ENCODE measurements at places on chromosomes 12 and 14. TPM values are rescaled to one million over a fixed set of nuclear protein-coding genes. Genes with fewer than 3 reads are reported as not detected.

DNA sequence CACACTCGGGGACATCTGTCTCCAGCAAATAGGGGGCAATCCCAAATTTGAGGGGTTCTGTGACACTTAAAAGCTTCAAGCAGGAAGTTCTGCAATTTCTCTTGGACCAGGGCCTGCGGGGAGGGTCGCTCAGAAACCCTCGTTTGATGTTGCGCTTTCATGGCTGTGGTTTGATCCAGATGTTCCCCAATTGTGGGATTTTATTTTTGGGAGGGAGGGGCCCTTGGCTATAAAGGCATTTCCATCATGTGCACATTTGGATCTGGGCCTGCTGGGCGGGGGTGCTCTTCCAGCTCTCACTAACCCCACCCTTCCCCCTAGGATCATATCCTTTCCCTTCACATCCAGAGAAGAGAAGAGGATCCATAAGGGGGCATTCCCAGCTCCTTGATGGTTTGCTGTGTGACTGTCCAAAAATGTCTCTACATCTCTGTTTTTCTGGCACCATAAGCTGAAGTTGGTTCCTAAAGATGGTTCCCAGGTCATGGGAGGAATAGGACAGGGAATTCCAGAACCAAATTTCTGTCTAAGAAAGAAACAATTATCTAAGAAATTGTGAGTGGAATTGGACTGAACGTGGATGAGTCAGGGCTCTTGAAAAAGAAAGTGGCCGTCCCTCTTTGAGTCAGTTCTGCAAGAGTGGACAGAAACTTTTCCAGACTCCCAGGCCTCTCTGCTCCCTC is 47.2 kb downstream of the SMUG1 start:
- H3K27me3 ChIP-seq: peaks cover 43% of the 10 kb centered on the region
- H3K4me3 ChIP-seq: no peak overlapping the region
- no peaks in the 10 kb centered on the region for H3K36me3 ChIP-seq

DNA sequence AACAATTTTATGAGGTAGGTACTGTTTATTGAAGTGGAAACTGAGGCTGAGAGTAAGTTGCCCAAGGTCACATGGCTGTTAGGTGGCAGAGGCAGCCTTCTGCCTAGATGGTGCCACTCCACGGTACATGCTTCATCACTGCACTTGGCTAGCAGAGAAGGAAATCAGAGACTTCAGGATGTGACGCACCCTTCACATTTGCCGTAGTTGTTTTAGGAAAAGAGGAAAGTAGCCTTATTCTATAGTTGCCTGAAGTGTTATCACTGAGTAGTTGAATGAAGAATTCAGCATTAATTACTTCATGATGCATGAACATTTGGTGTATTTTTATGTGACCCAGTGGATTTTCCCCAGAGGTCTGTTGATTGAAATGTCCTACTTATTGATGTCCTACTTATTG is 55.7 kb downstream of the ERC1 start:
- no peak overlapping the region for H3K27ac ChIP-seq
- H3K4me3 ChIP-seq: no peak overlapping the region
- no peak for DNase-seq

DNA sequence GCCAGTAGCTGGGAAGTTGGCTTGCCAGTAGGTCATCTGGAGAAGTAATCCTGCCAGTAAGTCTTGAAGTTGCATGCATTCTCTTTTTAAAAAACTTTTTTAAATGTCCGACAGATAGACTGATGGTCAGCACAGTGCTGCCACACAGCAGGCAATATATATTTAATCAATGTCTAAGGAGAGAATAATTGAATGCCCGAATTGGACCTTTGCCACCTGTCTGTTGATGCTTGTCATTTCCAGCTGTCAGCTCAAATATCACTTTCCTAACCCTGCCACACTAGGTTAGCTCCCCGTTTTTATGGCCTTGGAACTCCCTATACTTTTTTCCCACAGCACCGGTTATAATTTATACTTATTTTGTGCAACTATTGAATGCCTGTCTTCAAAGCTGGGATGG is 2.1 kb upstream of the SLC15A4 start:
- DNase-seq: no peak
- H3K36me3 ChIP-seq: peaks cover 12% of the 10 kb centered on the region
- no peak overlapping the region for H3K4me3 ChIP-seq

DNA sequence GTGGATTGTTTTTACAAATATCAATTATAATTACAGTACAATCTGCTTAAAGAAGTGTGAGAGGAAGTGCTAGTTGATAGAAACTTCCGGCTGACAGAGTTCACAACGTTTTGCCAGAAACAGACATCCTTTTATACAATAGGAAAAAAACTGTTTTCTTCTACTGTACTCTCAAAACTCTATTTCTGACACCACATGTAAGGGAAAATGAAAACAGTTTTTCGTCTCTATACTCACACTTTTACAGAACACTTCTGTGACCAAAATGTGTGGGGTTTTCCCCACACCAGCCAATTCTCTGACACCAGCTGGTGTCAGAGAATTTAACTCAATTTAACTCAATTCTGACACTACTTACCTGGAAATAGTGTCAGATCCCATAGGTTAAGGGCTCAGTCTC is 24.2 kb upstream of the HIF1A start:
- H3K27ac ChIP-seq: no peak overlapping the region
- peaks cover 13% of the 10 kb centered on the region for H3K4me1 ChIP-seq
- no peaks in the 10 kb centered on the region for H3K36me3 ChIP-seq
- H3K27me3 ChIP-seq: no peaks in the 10 kb centered on the region
- DNase-seq: peak; percentile 33

- H3K4me1 ChIP-seq: no peaks in the 10 kb centered on the region
- H3K27me3 ChIP-seq: no peaks in the 10 kb centered on the region
- no peak overlapping the region for H3K27ac ChIP-seq
- DNase-seq: no peak
- no peaks in the 10 kb centered on the region for H3K36me3 ChIP-seq
These were observed 293.8 kb downstream of the GRIN2B start for GRCh38 chr12:13687633-13688032.

- H3K27me3 ChIP-seq: no peaks in the 10 kb centered on the region
- no peak for DNase-seq
- peaks cover 13% of the 10 kb centered on the region for H3K4me1 ChIP-seq
- peaks cover 45% of the 10 kb centered on the region for H3K36me3 ChIP-seq
- H3K4me3 ChIP-seq: no peak overlapping the region
These were observed 14.5 kb upstream of the GPR162 start for GRCh38 chr12:6807170-6807569.

DNA sequence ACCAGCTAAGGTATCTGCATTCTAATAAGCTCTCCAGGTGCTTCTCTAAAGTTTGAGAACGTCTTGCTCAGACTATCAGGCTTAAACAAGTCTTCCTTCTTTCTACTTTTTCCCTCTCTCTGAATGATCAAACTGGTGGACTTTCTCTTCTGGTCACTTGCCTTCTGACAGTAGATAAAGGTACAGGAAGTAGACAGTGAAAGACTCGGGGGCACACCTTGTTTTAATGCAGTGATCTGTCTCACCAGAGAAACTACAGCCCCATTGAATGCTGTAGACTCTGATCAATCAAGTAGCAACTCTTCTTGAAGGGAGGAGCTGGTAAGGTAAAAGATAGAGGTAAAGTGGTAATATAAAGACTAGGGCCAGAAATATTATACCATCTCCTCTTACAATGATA is 48.1 kb upstream of the ATXN7L3B start:
- no peaks in the 10 kb centered on the region for H3K36me3 ChIP-seq
- H3K27me3 ChIP-seq: no peaks in the 10 kb centered on the region
- no peak overlapping the region for H3K27ac ChIP-seq
- H3K4me3 ChIP-seq: no peak overlapping the region
- DNase-seq: no peak

GRCh38 chr12:402029-402389 is 565 bp downstream of the CCDC77 start:
- H3K4me3 ChIP-seq: no peak overlapping the region
- peaks cover 7% of the 10 kb centered on the region for H3K36me3 ChIP-seq
- H3K27me3 ChIP-seq: no peaks in the 10 kb centered on the region
- no peak for DNase-seq
- peaks cover 2% of the 10 kb centered on the region for H3K4me1 ChIP-seq
- H3K27ac ChIP-seq: no peak overlapping the region

DNA sequence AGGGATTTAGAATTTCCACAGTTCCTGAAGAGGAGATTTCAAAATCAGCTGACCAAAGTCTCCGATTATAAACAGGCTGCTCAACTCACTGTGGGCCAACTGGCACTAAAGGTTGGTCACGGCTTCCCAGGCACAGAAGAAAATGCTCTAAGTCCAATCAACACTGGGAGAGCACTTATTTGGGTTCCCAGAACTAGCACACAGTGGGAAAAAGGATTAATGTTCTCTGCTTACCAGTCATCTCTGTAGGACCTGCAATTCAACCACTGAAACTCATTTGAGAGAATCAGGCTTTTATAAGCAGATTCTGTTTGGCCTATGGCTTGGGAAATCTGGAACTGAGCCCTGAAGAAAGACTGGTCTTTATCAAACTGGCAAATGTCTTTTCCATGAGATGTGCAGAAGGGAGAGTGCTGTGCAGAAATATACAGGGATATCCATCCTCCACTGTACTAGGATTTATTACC is 49.4 kb downstream of the ABCC9 start:
- H3K36me3 ChIP-seq: no peaks in the 10 kb centered on the region
- no peaks in the 10 kb centered on the region for H3K4me1 ChIP-seq

DNA sequence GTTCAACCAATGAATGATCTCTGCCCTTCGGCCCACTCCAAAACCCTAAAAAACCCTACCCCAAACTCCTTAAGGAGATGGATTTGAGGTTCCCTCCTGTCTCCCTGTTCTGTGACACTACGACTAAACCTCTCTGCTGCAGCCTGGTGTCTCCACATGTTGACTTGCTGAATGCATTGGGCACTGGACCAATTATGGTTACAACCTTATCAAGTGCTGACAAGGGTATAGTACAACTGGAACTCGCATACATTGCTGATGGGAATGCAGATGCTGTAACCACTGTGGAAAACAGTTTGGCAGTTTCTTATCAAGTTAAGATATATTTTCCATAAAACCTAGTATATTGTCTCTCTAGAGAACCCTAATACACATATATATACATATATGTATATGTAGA is 6.3 kb upstream of the DICER1 start:
- peaks cover 1% of the 10 kb centered on the region for H3K4me1 ChIP-seq
- H3K27ac ChIP-seq: no peak overlapping the region
- H3K27me3 ChIP-seq: no peaks in the 10 kb centered on the region
- no peak overlapping the region for H3K4me3 ChIP-seq

GRCh38 chr14:68757618-68758081 is 35.2 kb downstream of the ZFP36L1 start:
- no peaks in the 10 kb centered on the region for H3K36me3 ChIP-seq
- no peak for DNase-seq
- H3K4me3 ChIP-seq: no peak overlapping the region
- H3K4me1 ChIP-seq: peaks cover 12% of the 10 kb centered on the region
- peaks cover 2% of the 10 kb centered on the region for H3K27me3 ChIP-seq
- H3K27ac ChIP-seq: no peak overlapping the region

- H3K4me1 ChIP-seq: no peaks in the 10 kb centered on the region
- no peak overlapping the region for H3K4me3 ChIP-seq
- DNase-seq: no peak
- no peaks in the 10 kb centered on the region for H3K27me3 ChIP-seq
These were observed 14.9 kb downstream of the ITGA7 start for GRCh38 chr12:55692631-55693322.

DNA sequence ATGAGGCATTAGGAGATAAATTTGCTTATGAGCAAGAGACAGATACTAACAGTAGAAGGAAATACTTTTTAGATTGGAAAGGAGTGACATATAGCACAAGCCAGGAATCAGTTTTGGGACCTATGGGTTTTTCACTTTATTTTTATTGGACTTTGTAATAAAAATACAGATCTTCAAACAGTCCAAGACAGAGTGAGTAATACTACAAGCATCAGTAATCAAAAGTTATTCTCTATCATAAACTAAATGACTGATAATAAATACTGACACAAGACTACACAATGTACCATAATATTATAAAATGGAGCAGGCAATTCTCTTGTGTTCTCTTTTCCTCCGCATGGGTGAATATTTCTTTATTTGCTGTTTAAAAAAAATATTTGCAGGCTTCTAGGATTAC is 85.8 kb downstream of the DERA start:
- H3K36me3 ChIP-seq: peaks cover 6% of the 10 kb centered on the region
- no peaks in the 10 kb centered on the region for H3K4me1 ChIP-seq
- no peaks in the 10 kb centered on the region for H3K27me3 ChIP-seq
- H3K4me3 ChIP-seq: no peak overlapping the region

DNA sequence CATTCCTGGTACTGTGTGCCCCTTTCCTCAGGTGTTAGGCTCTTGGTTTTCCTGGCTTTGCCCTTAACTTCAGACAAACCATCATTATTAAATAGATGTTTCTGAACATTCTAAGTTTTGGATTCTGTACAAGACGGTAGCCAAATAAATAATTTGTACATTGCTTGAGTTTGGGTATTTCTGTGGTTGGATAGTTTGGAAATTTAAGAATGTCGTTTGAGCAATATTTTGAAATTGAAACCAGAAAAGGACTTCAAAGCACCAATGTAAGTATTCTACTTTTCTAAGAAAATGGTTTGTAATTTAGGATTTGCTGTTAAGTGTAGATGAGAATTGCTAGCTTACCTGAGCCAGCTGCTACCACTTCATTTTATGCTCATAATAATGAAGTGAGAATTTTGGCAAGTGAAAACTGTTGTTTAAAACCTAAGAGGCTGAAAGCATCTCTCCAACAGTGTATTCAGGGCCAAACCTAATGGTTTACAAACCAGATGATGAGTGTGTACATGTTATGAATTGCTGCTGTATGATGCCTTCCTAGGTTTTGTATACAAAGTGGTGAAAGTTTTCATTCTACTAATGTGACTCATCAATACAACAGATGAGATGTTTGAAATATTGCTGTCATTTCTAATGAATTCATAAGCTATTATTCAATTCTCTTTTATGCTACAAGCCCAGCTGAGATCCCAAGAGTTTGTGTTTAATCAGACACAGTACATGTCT is 181.5 kb upstream of the PRKD1 start:
- no peaks in the 10 kb centered on the region for H3K27me3 ChIP-seq
- no peak overlapping the region for H3K27ac ChIP-seq
- no peak overlapping the region for H3K4me3 ChIP-seq
- no peak for DNase-seq
- H3K4me1 ChIP-seq: no peaks in the 10 kb centered on the region

GRCh38 chr12:32201976-32202375 is 95.3 kb downstream of the BICD1 start:
- no peaks in the 10 kb centered on the region for H3K27me3 ChIP-seq
- no peak overlapping the region for H3K4me3 ChIP-seq
- no peak for DNase-seq
- no peaks in the 10 kb centered on the region for H3K36me3 ChIP-seq
- no peak overlapping the region for H3K27ac ChIP-seq

GRCh38 chr12:103712216-103712615 is 125.1 kb downstream of the STAB2 start:
- H3K36me3 ChIP-seq: no peaks in the 10 kb centered on the region
- no peak overlapping the region for H3K27ac ChIP-seq
- H3K4me3 ChIP-seq: no peak overlapping the region
- no peak for DNase-seq
- H3K27me3 ChIP-seq: peaks cover 8% of the 10 kb centered on the region

Gene IL22
- total RNA-seq: 3.8 TPM

Gene CLEC4D
- total RNA-seq: not detected

Gene LRRC23
- 5.7 TPM for total RNA-seq

Gene HOTAIR
- total RNA-seq: not detected

Gene TBX3
- total RNA-seq: not detected

Gene SLC17A8
- total RNA-seq: not detected

Data from activated CD4-positive, alpha-beta memory T cell treated with anti-CD3 and anti-CD28 coated beads, Interleukin-2, amount 10 ng/mL, durations not matched to agents 7 days and 5 days (primary cell).